Activated CD8-positive, alpha-beta memory T cell treated with anti-CD3 and anti-CD28 coated beads for 1 hour (primary cell): ENCODE measurements at places on chromosomes 4 and X.

GRCh38 chrX:135411893-135412292 is 9.9 kb upstream of the SMIM10L2A start:
- DNase-seq = no peak

GRCh38 chr4:113784497-113785250 is 23.1 kb upstream of the CAMK2D start:
- no peak for DNase-seq

DNA sequence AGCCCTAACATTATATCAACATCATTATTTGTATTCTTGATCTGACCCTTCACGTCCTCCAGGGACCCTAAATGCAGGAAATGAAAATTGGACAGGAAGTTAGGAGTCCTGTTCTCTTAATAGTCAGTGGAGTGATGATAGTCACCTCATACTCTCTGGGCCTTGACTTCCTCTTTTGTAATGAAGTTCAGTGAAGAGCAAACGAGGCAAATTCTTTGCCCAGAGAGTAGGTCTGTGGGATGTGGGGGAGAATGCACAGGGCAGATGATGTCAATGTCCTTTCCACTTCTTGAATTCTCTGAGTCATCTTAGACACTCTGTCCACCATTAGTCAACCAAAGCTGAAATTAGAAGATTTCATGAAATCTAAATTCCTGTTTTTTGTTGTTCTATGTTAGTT is 17.1 kb upstream of the GPRIN3 start:
- DNase-seq = no peak

- DNase-seq = no peak
These were observed 148.3 kb downstream of the MAML3 start for GRCh38 chr4:140005699-140006098.

- no peak for DNase-seq
These were observed 90.6 kb downstream of the TSPAN7 start for GRCh38 chrX:38651625-38652601.

DNA sequence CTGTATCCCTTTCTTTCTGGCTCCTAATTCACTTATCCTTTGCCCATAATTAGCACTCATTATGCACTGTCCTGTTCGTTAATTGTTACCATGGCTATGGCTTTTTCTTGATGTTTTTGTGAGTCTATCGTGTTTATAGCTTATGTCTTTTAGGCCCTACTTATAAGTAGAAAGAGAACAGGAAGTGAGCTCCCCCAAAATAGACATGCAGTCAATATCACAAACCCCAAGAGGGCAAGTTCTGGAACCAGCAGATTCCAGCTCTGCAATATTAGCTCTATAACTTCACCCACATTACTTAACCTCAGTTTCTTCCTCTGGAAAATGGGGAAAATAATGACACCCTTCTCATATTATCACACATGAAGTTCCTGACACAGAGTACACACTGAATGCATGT is 7.4 kb upstream of the HS3ST1 start:
- no peak for DNase-seq

DNA sequence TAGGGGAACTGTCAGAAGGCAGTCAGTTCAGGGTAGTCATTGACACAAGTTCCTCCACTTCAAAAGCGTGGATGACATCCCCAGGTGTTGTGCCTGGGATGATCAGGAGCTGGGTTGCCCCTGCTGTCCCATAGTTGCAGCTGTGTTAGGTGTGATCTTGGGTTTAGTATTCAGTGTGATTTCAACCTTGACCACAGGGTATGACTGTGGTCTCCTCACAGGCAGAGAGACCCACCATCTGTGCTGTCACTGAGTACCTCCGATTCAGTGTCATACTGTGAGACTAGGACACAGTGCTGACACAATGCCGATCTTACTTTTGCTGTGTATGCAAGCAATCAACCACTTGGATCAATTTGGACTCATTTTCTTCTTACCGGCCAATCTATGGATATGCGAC is 25.2 kb downstream of the FOXR2 start:
- DNase-seq = no peak

DNA sequence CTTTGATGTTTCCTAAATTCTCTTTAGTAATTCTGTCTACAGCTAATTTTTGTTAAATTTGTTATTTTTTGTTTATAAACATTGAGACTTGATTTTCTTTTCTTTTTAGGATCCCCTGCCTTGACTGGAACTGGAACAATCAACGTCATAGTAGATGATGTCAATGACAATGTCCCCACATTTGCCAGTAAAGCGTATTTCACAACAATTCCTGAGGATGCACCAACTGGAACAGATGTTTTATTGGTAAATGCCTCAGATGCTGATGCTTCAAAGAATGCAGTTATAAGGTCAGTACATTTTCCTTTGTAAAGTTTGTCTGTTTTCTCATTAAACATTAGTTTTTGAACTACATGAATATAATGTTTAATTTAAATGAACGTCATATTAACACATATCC is 119.4 kb downstream of the FAT4 start:
- DNase-seq = no peak

- no peak for DNase-seq
These were observed 64.6 kb upstream of the PPP3CA start for GRCh38 chr4:101411926-101412325.

GRCh38 chr4:71383984-71384383 is 45.2 kb downstream of the SLC4A4 start:
- DNase-seq = no peak
